Midbrain (tissue), 1 donor: ENCODE measurements at places on chromosomes 12 and 14.
A peak's percentile ranks its signal among the peaks of the same experiment; 100 is the strongest.

GRCh38 chr14:23513005-23513817, 38.4 kb downstream of the ZFHX2 start:
- DNase-seq, result peak; percentile 90

- DNase-seq, result no peak
Observed at GRCh38 chr12:91349476-91349875, 166.9 kb upstream of the DCN start.

- DNase-seq, result no peak
Observed at GRCh38 chr14:94679937-94680861, 68.0 kb downstream of the SERPINA3 start.

DNA sequence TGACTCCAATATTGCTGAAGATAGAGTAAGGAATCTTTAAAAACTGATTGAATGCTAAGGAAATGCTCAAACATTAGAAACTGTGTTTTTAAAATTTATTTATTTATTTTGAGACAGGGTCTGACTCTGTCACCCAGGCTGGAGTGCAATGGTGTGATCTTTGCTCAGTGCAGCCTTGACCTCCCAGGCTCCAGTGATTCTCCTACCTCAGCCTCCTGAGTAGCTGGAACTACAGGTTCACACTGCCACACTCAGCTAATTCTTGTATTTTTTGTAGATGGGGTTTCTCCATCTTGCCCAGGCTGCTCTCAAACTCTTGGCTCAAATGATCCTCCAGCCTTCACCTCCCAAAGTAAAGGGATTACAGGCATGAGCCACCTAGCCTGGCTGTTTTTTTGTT, 3.3 kb upstream of the DCAF5 start:
- DNase-seq, result no peak

DNA sequence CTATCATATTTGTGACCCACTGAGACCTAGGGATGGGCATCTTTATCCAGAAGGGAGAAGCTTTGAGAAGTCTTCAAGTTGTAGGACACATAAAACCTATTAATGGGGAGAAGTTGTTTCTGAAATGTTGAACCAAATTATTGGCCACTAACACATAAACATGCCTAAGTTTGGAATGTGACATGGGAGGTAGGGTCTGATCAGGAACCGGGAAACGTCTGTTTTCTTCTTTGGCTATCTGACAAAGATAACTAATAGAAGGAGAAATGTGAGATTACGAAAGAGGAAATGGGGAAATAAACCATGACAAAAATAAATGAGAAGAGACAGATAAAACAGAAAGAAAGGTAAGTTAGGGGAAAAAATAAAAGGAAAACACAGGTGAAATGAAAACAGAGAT, 425.2 kb downstream of the EGLN3 start:
- DNase-seq, result no peak

DNA sequence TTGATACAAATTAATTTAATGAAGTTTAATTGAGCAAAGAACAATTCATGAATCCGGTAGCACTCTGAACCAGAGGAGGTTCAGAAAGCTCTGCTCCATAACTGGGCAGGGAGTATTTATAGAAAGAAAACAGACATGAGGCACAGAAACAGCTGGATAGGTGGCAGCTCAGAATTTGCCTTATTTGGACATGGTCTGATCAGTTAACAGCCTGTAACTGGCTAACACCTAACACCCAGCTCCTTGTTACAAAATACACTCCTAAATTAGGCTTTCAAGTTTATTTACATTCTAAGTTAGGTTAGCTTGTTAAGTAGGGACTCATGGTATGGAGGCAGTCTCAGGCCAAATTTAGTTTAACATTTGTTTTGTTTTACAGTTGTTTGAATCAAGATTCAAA, 67.8 kb upstream of the TMCC3 start:
- DNase-seq, result no peak

DNA sequence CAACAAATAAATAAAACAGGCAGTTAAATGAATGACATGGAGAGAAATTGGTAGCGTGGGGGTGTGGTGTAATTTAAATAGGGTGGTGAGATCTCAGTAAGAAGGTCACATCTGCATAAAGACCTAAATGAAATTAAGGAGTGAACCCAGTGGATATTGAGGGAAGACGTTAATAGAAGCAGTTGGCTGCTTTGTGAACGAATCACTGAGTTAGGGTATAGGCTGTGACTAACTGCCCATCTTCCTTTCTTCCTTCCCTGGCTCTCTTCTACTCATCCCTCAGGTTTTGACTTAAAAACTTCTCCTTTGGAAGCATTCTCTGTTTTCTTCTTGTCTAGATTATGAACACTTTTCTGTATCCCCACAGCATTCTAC, 64.7 kb downstream of the BTG1 start:
- DNase-seq, result no peak

DNA sequence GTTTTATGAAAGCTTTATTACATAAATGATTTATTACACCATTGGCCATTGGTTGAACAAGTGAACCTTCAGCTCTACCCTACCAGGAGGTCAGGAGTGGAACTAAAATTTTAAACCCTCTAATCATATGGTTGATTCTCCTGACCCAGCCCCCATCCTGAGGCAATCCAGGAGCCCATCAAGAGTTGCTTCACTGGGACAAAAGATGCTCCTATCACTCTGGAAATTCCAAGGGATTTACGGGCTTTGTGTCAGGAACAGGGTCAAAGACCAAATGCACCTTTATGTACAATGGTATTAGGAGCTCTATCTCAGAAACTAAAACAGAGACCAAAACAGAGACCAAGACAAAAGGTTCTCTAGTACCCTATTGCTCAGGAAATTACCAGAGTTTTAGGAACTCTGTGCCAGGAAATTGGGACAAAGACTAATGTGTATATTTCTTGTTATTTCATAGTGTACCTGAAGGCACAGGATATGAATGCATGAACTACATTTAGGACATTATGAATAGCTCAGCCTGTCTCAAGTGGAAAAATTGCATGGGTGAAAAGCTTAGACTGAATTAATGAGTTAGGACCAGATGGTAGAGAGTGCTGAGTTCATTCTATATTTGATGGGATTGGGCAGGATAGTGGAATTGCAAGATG, 171.7 kb upstream of the FLRT2 start:
- no peak for DNase-seq

- no peak for DNase-seq
Observed at GRCh38 chr14:101591582-101591981, 30.3 kb downstream of the DIO3 start.

DNA sequence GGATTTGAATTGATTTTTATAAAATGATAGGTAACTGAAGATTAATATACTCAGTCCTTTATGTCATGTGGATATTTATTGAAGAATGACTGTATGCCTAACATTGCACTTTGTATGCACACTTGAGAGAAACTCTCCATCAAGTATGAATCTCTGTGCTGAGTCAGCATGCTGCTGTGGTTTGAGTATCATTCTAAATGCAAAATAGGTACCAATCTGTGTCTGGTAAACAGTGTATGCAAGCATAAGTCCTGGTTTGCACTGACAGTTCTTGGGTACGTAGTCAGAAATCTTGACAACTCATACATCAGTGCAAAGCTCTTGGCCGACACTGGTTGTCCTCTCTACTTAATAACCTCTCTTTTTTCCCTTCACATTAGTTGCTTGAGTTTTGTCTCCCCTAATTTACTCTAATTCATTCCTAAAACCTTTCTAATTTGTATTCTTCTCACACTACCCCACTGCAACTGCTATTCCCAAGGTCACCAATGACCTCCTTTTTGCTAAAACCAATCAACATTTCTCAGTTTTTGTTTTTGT, 21.8 kb downstream of the MGAT4C start:
- DNase-seq, result no peak

DNA sequence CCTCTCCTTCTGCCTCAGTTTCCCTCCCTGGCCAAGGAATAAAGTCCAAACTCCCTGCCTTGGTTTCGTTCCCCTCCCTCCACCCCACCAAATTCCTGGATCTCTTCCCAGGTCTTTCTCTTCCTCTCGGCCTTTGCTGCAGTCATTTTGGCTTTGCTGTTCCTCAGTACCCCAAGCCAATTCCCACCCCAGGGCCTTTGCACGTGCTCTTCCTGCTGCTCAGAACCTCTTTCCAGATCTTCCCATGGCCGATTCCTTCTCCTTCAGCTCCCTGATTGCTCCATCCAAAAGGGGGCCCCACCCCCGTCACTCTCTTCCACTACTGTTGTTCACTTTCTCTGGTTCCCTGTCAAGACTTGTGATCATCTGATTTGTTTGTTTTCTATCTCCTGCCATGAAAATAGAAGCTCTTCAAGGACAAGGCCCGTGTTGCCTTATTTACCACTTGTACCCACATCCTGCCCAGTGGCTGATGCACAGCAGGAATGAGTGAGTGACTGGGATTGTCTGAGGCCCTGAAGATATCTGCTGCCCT, 3.1 kb downstream of the HNF1A start:
- no peak for DNase-seq

DNA sequence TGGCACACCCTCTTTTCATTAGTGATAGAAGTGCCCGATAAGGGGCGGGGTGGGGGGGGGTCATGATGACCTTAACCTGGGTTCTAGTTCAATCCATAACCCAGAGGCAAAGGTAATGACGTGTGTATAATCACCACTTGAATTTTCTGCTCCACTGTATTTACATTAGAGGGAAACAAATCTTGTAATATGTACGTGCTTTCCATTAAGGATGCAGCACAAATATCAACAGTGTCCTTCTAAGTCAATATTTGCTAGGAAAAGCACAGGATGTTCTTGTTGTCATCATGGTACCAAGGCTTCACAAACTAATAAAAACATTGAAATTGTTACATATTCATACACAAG, 121.2 kb upstream of the SLC38A2 start:
- DNase-seq, result no peak

- DNase-seq, result no peak
Observed at GRCh38 chr14:64080452-64080851, 213.7 kb downstream of the ESR2 start.

DNA sequence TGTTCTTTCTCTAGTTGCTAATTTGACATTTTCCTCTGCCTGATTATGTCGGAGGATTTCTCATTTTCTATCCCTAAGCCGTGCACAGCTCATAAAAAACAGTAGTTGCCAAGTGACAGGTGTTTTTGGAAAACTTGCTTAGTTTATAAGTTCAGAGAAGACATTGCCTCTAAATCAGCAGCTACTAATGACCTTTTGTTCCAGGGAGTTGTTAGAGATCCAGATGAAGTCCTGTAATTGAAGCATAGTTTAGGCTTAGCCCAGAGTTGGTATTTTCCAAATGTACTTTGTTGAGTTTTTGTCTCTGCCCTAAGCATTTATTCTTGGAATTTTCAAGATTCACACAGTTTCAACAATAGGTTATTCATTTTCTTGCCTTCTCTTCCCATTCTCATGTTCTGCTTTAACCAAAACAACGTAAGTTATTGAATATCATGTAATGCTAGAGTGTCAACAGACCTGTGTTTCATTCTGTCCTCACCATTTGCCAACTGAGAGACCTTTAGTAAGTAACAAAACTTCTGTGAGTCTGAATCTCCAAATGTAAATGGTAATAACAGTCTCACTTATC, 110.0 kb upstream of the SLCO1C1 start:
- DNase-seq, result no peak

GRCh38 chr12:87304406-87304805, 724.8 kb downstream of the C12orf50 start:
- no peak for DNase-seq

GRCh38 chr14:55062517-55063351, 11.3 kb downstream of the MAPK1IP1L start:
- DNase-seq, result no peak

- no peak for DNase-seq
Observed at GRCh38 chr12:23555825-23556207, 393.7 kb downstream of the SOX5 start.

DNA sequence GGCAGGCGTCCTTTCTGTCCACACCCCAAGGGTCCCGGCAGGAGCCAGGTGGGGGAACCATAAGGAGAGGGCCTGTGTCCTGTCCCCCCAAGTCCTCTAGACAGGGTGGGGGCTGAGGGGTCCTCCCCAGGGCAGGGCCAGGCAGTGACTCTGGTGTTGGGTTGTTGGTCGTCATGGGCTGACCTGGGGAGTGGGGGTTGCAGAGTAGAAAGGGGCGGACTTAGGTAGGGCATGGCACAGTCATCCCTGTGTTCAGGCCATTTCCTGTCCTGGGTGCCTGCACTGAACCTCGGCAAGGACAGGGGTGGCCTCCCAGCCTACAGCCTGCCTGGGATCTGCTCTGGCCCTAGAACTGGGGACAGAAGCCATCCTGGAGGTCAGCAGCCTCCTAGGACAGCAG, 356.2 kb downstream of the TMEM121 start:
- no peak for DNase-seq

- no peak for DNase-seq
Observed at GRCh38 chr12:125038976-125039625, 26.1 kb upstream of the AACS start.

GRCh38 chr12:28212182-28212581, 21.9 kb downstream of the CCDC91 start:
- no peak for DNase-seq

GRCh38 chr14:104343690-104344640, 205.6 kb downstream of the KIF26A start:
- no peak for DNase-seq
